ENCODE measurements at places on chromosomes 2 and 18. TPM values are rescaled to one million over a fixed set of nuclear protein-coding genes. Genes with fewer than 3 reads are reported as not detected.

DNA sequence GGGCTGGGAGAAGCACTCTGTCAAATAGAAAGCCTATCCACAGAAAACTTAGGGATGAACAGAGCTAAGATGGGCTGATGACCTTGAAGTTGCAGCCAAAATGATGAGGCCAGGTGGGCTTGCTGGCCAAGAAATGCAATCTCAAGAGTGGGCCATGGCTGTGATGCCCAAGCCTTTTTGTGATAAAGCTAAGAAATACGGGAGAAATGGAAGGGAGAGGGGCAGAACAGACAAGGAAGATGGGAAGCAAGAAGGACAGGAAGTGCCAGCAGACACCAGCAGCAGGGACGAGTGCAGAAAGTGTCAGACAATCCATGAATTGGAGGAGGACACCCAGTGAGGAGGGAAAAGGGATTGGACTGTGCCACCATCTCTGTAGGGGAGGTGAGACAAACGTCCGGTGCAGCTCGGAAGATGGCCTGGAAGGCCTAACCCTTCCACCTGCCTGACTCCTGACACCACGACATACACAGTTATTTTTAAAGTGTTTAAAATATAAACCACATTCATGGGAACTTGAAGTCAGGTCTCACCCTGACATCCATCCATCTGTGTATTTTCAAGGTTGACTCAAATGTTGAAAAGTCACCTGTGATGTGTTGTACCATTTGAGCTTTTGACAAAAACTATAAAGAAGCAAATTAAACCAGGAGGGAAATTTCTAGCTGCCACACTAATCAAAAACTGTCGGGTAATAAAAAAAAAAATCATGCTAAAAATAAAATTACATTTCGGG, 105.5 kb downstream of the BCL2 start:
- DNase-seq: no peak

Gene KRTCAP3
- not detected for total RNA-seq

- no peak for DNase-seq
Measured at GRCh38 chr2:79511320-79511951, 1.4 kb upstream of the CTNNA2 start.

- peak; percentile 75 for DNase-seq
Measured at GRCh38 chr2:218285604-218286003, 6.7 kb downstream of the TMBIM1 start.

GRCh38 chr2:120628248-120628647, 107.4 kb upstream of the GLI2 start:
- DNase-seq: no peak

Gene SP110
- 8.1 TPM for total RNA-seq

DNA sequence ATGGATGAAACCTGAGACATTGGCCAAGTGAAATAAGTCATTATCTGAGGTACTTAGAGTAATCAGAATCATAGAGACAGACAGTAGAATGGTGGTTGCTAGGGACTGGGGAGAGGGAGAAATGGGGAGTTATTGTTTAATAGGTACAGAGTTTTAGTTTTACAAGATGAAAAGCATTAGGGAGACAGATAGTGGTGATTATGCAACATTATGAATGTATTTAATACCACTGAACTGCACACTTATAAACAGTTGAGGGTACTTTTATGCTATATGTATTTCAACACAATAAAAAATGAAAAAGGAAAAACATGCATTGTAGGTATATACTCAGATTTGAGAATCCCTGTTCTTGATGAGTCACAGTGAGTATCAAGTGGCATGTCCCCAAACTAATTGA, 59.7 kb downstream of the EPC2 start:
- DNase-seq: no peak

Gene MALL
- 10.6 TPM for total RNA-seq

GRCh38 chr18:50199346-50199855, 4.5 kb upstream of the MYO5B start:
- DNase-seq: no peak

GRCh38 chr18:8675057-8675456, 30.3 kb upstream of the MTCL1 start:
- DNase-seq: no peak

GRCh38 chr18:8705238-8705960, at the start of gene MTCL1:
TSS of gene MTCL1 (plus strand) at chr18:8705556. CDS start at chr18:8705661, 105 bp downstream.
- DNase-seq: peak; percentile 69

- DNase-seq: no peak
Measured at GRCh38 chr2:177669625-177670330, 277.2 kb downstream of the AGPS start.

Gene STK25
- total RNA-seq: 94.7 TPM

Gene SERPINB11
- total RNA-seq: not detected

DNA sequence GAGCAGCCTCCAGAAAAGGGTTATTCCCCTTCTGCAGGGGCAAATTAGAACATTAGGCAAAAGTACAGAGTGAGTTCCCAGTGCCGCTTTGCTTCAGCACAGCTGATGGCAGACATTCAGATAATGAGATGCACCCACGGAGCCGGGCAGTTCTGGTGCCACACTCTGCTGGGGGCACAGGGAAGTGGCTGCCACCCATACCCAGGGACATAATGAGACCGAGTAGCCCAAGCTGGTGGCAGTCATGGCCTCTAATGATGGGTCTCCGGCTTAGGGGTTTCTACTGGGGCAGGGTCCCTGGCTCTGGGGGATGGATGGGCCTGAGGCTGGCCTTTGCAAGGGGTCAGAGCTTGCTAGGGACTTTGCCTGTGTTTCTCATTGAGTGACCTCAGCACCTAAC, 26.2 kb downstream of the GLI2 start:
- DNase-seq: no peak

Gene IL18RAP
- 0.41 TPM for total RNA-seq

DNA sequence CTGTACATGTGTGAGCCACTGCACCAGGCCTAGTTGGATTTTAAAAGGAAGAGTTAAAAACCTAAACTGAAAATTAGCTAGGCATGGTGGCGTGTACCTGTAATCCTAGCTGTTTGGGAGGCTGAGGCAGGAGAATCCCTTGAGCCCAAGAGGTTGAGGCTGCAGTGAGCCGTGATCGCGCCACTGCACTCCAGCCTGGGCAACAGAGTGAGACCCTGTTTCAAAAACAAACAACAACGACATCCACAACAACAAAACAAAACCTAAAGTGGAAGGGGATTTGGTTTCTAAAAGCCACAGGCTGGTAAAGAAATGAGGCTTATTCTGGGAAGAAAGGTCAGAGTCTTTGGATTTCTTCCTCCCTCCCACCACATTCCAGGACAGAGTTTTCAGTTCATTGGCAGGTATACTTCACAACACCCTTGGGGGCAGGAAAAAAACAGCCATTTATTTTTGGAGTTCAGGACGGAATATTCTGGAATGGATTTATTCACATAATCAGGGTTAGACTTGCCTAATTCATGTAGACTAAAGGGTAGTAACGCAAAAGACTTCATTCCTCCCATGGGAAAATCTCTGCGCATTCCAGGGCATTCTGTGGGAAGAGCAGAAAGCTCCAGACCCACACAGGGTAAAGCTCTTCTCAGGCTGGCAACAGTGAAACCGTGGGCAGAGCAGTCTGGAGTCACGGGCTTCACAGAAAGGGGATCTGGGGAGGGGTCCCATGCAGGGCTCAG, 34.9 kb downstream of the TEX44 start:
- no peak for DNase-seq

DNA sequence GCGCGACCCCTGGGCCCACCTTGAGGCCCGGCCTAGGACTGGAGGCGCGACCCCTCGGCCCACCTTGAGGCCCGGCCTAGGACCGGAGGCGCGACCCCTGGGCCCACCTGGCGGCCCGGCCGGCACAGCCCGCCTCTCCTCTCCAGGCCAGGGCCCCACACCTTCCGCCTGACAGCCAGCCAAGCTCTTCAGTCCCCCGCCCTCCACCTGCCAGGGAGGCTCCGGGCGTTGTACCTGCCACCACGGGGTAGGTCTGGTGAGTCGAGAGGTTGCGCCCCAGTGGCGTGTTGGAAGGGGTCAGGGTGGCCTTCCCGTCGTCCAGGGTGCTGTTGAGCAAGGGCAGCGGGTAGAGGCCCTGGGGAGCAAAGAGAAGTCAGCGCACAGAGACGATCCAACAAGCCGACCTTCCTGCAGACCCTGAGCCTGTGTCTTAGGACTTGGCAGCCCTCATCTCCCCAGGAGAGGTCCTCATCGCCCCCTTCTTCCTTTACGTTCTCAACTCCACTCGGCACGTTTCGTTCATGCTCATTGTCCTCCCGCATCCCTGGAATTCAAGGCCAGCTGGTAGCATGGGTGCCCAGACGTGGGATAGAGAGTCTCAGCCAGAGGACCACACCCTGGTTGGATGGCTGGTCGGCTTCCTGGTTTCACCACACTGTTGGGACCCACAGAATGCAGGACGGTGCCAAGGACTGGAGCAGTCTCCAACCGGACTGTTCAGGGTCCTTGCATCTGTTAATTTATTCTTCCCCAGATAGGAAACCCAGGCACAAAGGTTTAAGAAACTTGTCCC, 42.2 kb downstream of the PAX8 start:
- DNase-seq: no peak

DNA sequence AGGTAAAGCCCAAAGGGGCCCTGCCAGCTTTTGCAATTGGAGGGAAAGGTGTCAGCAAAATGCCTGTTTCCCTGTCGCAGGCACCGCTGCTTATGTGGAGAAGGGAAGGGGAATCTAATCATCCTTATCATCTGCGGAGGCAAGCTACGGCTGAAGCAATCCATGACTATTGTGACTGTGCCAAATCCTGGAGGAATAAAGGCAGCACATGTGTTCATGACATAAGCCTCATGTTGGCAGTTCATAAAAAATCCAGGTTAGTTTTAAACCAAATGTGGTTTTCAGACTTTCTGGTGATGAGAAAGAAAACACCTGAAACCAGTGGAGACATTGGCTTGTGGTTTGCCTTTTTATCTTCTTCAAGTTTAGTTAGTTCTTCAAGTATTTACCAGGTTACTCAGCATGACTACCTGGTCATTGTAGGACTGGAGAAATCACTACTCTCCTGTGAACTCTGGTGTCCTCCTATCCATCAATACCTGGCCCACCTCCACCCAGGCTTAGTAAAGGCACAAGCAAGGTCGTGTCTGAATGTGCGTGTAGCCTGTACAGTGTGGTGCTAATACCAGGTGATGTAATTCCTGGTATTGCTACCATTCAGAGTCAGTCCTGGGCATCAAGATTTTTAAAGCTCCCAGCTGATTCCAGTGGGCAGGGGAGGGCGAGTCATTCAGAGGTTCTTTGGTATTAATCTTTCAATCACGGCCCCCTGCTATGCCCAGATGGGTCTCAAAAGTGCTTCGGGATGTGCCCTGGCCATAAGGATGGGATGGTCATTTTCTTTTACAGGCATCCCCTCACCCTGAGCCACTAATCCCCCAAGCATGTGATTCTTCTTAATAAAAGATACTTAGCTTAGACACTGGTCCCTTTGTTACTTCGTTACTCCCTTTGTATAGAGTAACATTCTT, 96.8 kb downstream of the TGFA start:
- DNase-seq: no peak

- DNase-seq: no peak
Measured at GRCh38 chr2:226330206-226330605, 469.4 kb downstream of the IRS1 start.

DNA sequence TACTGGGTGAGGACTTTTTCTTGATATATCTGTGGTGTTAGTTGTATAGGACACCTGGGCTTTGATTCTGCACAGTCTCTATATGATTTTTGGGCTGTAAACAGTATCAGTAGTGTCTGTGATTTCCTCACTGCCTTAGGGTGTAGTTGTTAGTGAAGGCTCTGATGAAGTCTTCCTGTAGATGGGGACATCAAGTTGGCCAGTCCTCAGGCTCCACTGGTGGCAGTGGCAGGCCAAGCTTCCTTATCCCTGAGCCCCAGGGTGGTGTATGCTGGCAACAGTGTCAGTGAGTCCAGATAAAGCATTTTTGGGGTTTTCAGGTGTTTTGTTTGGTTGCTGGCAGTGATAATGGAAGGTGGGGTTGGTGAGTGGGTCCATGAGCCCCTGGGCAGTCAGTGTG, 961.4 kb downstream of the DSC3 start:
- DNase-seq: no peak

Gene NGEF
- not detected for total RNA-seq

DNA sequence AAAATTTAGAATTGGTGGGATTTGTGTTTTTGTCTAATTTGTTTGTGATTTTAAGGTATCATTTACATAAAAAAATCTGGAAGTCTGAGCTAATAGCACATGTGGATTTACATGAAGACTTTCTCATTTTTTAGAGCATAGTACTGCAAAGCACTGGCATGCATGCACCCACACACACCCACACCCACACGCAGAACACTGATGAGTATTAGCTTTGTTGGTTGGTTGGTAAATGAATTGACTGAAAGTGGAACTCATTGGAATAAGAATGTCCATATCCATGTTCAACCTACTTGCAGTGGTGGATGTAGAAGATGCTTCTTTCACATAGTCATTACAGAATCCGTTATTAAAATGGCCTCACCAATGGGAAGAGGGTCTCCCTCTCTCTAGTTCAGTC, 475.8 kb downstream of the PLCL1 start:
- DNase-seq: no peak

- no peak for DNase-seq
Measured at GRCh38 chr18:67269206-67269605, 247.3 kb downstream of the DSEL start.

Gene HOXD4
- 0.17 TPM for total RNA-seq

Measured in heart left ventricle (tissue), 16 donors.